ENCODE measurements at places on chromosomes 6 and 20.

- DNase-seq, result no peak
Observed at GRCh38 chr6:4270776-4271175, 135.4 kb upstream of the ECI2 start.

GRCh38 chr6:149862922-149863697 is 1.0 kb downstream of the LRP11 start:
- peak; percentile 88 for DNase-seq

DNA sequence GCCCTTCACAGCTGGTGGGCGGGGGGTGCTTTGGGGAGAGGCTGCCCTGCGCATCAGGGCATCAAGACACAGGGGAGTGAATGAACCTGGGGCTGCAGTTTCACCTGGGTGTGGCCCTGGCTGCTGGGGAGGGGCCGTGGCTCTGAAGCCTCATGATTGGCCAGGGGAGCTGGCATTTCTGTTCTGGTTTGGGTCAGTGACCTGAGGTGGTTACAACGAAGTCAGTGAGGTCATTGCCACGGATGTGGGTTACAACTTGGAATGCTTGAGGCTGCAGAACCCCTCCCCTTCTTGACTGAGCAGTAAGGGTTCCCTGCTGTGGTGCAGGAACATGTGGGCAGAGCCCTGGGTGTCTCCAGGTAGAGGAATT is 3.0 kb downstream of the TCEA2 start:
- no peak for DNase-seq

DNA sequence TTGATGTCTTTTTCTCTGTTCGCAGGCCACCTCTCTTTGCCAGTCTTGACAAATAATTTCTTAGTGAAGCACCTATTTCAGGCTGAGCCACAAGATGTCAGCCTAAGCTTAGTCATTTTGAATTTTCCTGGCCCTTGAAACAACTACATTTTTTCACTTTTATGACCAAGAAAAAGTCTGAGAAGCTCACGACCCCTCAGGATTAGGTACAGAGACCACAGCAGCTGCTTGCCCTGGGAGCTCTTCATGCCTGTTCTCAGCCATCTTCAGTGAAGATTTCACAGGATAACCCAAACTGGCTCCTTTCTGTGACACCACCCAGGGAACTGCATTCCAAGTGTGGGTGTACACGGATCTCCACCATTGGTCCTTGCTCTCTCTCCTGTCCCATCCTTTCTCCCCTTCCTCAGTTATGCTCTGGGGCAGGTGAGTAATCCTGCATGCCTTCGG is 38.4 kb upstream of the SPTLC3 start:
- no peak for DNase-seq

GRCh38 chr20:25318471-25319240 is 70.8 kb downstream of the PYGB start:
- no peak for DNase-seq

DNA sequence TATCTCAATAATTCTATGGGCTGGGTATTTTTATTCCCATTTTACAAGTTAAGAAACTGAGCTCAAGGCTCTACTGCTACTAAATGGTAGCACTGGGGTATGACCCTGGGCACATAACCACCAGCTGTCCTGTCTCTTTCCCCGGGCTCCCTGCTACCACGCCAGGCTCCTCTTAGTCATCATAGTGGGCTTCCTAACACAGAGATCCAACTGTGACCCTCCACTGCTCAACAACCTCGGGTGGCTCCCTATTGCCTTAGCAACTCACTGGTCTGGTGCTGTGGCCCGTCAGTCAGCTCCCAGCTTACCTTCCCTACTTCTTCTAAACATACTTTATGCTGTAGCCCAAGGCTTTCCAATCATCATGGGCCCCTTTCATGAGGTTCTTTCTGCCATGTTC is 4.5 kb downstream of the KIAA1755 start:
- no peak for DNase-seq

DNA sequence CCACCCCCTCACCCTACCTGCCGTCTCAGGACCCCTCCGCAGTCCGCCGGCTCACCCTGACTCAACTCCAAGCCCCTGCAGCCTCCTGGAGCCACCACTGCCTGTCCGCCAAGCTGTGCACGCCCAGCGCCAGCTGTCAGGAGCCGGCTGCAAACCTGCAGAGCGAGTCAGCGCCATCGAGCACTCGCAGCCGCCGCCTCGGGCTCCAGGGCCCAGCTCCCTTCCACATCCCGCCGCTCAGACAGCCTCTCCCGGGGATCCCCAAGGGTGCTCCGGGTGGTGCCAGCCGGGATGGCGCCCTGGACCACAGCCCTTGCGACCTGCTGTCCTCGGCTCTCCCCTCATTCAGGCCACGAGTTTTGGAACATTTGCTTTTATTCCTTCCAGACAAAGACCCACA is 4.3 kb downstream of the TNNC2 start:
- peak; percentile 54 for DNase-seq
